Diencephalon (tissue), 1 donor: ENCODE measurements at places on chromosomes 16 and 17. TPM values are rescaled to one million over a fixed set of nuclear protein-coding genes. Genes with fewer than 3 reads are reported as not detected.

The CFAP119 gene
- 8.8 TPM for total RNA-seq

The PLEKHG4 gene
- total RNA-seq, result 3.7 TPM

The HOXB7 gene
- total RNA-seq, result not detected

The ZMYND15 gene
- 0.23 TPM for total RNA-seq

The CALB2 gene
- 208 TPM for total RNA-seq
